ENCODE measurements at places on chromosomes 16 and 17.

- no peak for DNase-seq
These were observed 58.2 kb upstream of the CBX4 start for GRCh38 chr17:79897243-79898063.

DNA sequence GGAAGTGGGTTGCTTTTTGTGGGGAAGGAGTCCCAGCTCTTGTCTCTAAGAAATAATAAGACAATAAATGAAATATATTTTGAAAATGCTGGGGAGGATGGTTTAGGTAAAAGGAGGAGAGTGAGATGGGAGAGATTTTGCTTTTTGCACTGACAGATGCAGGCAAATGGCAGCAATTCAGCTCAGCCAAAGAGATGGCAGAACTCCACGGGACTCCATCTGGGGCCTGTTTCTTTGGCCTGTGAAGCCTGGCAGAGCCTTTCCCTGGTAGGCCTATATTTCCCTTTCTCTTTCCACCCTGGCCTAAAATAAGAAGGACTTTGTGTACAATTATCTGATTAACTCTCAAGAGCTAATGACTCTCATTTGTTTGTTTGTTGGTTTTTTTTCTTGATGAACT lies 1525.1 kb downstream of the CDH11 start:
- DNase-seq = no peak

GRCh38 chr17:20063665-20064648 lies 54.8 kb downstream of the SPECC1 start:
- DNase-seq = peak; percentile 96

- no peak for DNase-seq
These were observed 826.8 kb upstream of the KIF2B start for GRCh38 chr17:52995881-52996280.

- DNase-seq = no peak
These were observed 6.7 kb downstream of the CCL2 start for GRCh38 chr17:34261568-34262337.

DNA sequence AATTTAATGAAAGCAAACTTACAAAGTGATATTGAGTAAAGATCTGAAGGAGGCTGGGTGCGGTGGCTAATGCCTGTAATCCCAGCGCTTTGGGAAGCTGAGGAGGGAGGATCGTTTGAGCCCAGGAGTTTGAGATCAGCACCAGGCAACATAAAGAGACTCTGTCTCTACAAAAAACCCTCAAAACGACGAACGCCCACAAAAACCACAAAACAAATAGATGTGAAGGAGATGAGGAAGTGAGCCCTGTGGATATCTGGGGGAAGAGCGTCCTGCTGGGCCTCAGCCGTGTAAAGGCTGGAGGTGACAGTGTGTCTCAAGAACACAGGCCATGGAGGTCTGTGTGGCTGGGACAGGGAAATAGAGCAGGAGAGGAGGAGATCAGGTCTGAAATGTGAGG lies 68.8 kb downstream of the ITFG1 start:
- no peak for DNase-seq

DNA sequence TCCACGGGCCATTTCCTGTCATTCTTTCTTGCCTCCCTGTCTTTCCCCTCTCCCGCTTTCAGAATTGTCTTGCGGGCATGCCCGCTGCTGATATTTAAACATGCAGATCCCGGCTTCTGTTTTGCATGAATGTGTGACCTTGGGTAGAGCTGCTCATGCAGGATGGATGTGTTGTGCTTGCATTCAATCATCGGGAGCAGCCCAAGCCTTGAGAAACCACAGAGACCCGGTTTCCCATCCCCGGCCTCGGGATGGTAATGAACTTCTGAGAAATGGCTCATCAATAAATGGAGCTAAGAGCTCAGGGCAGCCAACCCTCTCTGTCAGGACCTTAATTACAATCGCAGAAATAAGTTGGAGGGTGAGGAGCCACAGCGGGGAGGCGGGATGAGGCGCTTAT lies 303.7 kb upstream of the TNRC6C start:
- no peak for DNase-seq

DNA sequence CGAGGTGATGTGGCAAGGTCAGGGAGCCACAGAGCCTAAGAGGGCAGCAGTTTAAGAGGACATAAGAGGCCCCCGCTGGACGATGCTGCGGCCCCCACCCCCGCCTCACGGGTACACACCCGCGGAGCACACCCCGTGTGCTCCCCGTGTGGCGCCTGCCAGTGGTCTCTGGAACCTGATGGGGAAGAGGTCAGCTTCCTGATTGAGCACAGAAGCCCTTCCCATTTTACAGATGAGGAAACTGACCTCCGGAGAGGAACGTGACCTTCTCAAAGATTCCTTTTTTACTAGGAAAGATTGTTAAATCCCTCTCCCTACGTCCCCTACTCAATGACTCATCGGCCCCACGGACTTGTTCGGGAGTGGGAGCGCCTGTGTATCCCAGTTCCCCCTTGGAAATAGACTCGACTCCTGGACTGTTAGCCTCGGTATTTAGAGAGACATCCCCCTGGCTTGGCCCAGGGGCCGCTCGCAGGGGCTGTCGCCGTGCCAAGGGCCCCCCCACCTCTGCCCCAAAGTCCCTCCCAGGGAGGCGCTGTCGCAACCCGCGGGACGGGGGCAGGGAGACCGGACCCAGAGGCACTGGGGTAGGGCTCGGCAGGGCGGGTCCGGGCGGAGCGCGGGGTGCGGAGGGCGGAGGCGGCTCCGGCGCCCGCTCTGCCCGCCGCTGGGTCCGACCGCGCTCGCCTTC lies at the start of gene ABCC3:
ABCC3 (plus strand) TSS at position 658 of the 691 bp plus-strand sequence. CDS start 56 bp downstream, outside the sequence.
- DNase-seq = no peak

- DNase-seq = no peak
These were observed 242.6 kb upstream of the CIBAR2 start for GRCh38 chr16:85354686-85355514.

DNA sequence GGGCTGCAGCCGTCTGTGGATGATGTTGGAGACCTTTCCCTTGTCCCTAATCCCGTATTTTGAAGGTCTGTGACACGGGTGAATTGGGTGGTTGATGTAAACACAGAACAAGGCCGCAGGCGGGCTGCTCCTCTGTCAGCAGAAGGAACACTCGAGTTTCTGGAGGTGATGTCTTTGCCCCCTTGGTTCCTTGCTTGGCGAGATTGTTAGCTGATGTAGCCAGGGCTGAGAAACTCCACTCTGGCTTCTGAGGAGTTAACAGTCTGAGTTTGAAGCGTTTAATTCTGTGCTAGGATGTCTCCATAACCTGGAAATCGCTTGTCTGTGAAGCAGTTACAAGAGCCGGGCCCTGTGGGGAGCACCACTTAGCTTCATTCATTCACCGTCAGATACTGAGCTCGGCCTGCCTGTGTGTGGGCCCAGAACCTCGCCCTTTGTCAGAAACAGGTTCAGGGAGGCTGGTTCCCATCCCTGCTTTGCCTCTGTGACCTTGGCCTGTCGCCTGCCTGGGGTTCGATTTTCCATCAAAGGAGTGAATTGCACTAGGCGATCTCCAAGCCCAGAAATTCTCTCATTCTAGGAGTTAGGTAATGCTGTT lies 1.3 kb downstream of the MAPK8IP3 start:
- no peak for DNase-seq

DNA sequence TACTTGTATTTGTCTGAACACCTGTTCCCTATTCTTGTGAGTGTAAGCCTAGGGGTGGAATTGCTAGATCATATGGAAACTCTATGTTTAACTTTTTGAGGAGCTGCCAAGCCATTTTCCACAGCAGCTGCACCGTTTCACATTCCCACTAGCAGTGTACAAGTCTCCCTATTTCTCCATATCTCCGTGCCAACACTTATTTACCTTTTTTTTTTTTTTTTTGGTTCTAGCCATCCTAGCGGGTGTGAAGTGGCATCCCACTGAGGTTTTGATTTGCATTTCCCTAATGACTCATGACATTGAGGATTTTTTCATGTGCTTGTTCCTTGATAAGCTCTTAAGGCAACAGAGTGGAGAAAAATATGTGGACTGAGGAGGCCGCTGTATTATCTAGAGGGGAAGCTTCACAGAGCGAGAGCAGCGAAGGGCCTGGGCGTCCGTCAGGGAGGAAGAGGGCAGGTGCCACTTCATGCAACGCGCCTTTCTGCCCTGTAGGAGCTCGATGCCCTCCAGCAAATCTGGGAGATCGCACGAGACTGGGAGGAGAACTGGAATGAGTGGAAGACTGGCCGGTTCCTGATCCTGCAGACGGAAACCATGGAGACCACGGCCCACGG lies 50.0 kb downstream of the DNAH2 start:
- DNase-seq = no peak

DNA sequence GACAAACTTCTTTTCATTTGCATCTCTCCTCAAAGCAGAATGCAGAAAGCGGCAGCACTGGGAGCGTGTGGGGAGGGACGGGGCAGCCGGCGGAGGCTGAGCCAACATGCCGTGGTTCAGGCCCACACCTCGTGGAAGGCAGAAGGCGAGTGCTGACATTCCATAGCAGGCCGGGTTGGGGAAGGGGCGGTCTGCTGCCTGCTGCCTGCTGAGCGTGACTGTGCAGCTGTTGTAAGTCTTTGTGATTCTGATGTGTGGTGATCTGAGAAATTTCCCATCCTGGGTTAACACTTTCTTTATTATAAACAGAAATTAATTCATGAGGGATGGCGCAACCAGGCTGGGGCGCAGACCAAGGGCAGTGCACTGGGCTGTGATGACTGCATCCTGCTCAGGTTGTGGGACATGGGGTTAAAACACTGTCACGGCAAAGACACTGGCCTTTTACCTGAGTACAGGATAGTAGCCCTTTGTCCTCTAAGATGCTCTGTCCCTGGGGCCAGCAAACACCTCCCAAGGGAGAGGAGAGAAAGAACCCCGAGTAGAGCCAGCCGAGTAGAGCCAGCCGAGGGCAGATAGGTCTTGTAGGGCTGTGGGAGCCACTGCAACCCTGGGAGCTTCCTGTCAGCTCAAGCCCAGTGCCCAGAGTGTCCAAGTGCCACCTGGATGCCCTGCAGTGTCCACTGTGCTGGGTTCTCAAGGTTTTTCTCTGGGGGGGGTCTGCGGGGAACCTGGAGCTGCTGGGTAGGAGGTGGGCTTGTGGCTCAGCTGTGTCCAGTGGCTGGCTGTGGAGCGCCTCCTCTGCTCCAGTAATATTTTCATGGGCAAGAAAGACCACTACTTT lies 8.8 kb upstream of the DNASE1 start:
- peak; percentile 75 for DNase-seq

GRCh38 chr17:32285306-32285705 lies 19.7 kb downstream of the RHBDL3 start:
- DNase-seq = no peak

- no peak for DNase-seq
These were observed 803 bp upstream of the TLCD2 start for GRCh38 chr17:1710807-1711553.

DNA sequence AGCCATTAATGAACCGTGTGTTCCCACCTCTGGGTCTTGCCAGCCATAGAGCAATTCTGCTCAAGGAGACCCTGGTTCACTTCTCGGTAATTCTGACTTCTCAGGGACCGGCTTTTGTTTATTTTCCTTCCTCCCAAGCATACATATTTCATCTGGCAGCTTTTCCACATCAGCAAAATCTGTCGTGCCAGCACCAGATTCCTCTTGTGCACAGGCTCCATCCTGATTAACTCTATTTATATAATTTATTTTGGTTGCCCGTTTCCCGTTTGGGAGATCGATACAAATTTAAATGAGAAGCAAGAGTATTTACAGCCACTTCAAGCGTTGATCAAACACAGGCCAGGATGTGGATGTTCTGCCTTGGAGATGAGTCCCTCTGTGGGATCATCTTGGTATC lies 161.9 kb upstream of the XYLT1 start:
- DNase-seq = no peak

- no peak for DNase-seq
These were observed 31.8 kb downstream of the ANKRD11 start for GRCh38 chr16:89458551-89458950.

DNA sequence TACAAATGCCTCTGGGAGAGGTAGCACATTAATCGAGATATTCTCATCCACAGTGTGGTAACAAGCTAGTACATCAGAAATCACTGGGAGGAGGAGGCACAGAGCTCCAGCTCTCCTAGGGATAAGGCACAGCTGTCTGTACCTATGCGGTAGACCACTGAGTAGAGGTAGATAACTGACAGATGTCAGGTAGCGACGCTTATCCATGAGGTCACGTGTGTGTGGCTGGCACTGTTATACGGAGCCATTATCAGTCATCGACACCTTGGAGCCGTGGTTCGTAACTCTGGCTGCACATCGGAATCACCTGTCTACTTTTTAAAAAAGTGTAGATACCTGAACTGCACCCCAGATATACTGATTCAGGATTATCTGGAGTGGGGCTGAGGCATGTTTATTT lies 102.4 kb downstream of the SNX11 start:
- DNase-seq = no peak

DNA sequence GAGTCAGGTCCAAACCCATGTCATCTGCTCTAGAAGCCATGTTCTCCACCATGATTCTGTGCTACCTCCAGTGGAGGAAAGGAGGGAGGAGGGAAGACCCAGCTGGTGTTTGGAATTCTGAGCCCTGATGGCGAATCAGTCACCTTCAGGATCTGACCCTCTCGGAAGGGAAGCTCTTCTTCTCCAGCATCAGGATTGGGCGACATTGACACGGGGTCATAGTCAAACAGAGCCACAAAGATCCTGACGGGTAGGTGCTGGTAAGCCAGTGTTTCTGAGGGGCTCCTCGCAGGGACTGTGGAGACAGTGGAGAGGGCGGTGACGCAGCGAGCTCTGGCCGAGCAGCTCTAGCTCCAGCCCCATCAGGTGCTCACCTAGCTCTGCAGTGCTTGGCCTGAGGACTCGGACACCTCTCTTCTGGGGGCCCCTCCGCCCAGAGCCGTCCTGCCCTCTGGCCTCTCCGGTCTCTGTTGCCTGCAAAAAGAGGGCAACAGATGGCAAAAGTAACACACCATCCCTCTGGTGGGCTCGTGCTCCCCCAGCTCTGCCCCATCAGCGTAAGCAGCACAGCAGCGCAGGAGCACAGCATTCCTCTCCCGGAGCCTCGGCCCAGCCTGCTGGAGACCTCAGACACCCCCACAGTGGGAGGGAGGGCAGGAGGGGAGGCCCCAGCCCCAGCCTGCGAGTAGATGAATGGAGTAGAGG lies 21.0 kb downstream of the TSPOAP1 start:
- DNase-seq = peak; percentile 86

- no peak for DNase-seq
These were observed 51.3 kb upstream of the CCL1 start for GRCh38 chr17:34414339-34414738.

- no peak for DNase-seq
These were observed 24.9 kb downstream of the USP31 start for GRCh38 chr16:23124315-23124714.

GRCh38 chr17:18157354-18157985 lies 26.2 kb upstream of the ALKBH5 start:
- no peak for DNase-seq

- no peak for DNase-seq
These were observed 491 bp downstream of the USP7 start for GRCh38 chr16:8963010-8963820.

- DNase-seq = no peak
These were observed 15.7 kb downstream of the NDUFAB1 start for GRCh38 chr16:23580391-23580790.

Data from vagina (tissue), 2 donors.